ENCODE measurements at places on chromosomes 7 and 10.

DNA sequence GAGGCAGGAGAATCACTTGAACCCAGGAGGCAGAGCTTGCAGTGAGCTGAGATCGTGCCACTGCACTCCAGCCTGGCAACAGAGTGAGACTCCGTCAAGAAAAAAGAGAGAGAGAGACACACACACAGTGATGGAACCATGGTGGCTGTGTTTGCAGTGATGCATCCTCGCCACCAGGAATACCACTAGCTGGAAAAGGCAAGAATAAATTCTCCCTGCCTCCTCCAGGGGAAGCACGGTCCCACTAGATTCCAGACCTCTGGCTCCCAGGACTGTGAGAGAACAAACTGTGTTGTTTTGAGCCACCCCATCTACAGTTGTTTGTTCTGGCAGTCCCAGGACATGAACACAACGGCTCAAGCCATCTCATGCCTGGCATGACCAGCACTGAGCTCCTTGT, 320.3 kb upstream of the FOXK1 start:
- DNase-seq: no peak

GRCh38 chr7:16063221-16063620, 358.1 kb downstream of the CRPPA start:
- DNase-seq: no peak

DNA sequence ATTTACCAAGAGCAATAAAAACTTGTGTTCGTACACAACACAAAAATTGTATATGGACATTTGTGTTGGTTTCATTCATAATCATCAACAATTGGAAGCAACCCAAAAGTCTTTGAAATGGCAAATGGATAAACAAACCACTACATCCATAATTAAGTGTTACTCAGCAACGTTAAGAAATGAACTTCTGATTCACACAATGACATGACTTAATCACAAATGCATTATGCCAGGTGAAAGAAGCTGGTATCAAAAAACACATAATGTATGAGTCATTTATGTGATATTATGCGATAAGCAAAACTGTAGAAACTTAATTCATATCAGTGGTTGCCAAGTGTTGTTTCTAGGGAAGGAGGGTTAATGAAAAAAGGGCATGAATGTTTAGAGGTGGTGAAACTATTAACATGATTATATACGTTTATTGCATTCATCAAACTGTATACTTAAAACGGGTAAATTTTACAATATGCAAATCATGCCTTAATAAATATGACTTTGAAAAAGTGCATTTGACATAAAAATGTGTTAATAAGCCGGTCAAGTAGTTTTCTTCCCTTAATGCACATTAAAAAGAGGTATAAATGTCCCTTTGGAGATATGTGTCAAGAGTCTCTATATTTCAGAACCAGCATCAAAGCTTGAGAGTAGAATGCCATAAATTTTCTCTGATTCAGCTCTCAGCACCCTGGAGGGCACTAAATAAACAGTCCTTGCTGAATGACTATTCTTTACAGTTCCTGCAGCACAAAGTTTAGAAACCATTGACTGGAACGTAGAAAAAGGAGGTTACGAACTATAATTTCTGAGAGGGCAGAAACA, 84.8 kb upstream of the GRM3 start:
- no peak for DNase-seq

GRCh38 chr10:84822931-84823630, 494.7 kb downstream of the CCSER2 start:
- no peak for DNase-seq

DNA sequence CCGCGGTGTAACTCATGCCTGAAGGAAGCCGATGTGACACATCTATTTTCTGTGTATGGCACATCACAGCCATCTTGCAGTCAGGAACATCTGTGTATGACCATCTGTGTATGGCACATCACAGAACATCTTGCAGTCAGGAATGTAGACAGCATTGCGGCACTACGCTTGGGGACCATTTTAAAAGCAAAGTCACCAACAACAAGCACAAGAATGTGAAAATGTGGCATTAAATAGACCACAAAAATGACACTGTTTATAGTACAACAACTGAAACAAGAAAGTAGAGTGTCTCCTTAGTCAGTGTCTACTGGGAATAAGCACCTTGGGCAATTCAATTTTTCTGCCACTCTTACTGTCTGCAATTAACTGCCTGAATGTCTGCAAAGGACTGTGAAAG, 124.4 kb downstream of the HGF start:
- no peak for DNase-seq

DNA sequence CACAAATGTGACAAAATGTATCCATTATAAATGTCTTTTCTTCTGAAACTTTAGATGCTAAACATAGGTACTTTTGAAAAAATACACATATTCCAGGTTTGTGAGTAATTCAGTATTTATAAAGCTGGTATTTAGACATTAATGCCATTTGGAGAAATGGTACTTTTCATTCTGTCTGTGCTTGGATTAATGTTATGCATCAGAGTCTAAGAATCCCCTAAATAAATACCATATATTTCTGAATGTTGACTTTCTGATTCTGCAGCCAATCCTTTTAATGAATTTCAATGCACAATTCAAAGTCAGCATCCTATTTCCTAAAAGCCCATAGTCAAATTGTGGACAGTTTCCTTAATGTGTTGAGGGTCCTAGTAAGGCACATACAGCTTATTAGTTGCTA, 145.0 kb downstream of the DKK1 start:
- DNase-seq: no peak

DNA sequence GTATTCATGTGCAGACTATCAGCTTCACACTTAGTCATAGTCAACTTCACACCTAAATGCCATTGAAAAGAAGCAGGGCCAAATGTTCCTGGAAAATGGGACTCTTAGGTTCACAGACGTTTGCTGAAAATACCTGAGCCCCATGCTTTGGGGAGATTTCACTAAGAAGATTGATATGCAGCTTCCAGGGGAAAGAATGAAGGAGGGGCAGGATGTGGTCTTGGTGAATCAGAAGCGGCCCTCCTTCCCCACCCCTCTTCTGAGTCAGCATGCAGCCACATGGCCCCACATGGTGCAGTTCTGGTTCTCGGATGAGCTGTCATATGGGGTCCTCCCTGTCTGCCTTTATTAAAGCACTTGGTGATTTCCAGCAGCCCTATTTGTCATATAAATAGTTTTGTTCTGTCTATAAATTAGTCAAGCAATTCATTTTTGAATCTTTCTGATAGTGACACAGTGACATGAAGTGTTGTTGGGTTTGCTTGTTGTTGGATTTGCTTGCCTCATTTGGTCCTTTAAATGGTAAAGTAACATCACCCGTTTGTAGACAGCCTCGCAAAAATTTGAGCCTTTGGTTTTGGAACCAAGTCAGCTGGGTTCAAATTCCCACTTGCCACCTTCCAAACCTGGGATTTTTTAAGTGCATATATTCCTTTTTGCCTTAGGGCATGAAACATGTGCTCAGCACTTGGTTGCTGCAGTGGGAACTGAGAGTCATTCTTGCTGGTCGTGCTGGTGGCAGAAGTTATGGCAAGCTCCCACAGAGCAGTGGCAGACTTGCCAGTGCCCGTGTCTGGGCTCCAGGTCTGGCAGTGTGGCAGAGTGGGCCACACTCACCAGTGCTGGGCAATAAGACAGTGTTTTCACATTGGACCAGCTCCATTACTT, 68.1 kb upstream of the CDK6 start:
- peak; percentile 83 for DNase-seq

GRCh38 chr10:110619514-110620397, 24.4 kb upstream of the RBM20 start:
- DNase-seq: no peak

GRCh38 chr7:122844191-122844988, 41.9 kb downstream of the CADPS2 start:
- no peak for DNase-seq

DNA sequence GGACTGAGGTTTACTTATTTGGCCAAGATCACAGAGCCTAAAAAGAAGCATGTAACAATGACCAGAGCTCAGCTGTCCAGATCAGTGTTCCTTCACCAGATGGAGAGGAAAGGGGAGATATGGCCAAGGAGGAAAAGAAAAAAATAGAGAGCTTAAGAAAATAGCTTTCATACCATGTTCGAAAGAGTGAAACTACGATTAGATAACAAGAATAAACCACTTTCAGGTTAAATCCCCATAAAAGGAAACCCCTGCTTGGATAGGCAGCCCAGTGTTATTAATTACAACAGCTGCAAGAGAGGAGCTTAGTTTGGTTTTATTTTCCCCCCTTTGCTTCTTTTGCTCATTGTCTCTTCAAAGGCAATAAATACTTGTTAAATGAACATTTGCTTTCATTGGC, 160.8 kb downstream of the ZNF438 start:
- no peak for DNase-seq

DNA sequence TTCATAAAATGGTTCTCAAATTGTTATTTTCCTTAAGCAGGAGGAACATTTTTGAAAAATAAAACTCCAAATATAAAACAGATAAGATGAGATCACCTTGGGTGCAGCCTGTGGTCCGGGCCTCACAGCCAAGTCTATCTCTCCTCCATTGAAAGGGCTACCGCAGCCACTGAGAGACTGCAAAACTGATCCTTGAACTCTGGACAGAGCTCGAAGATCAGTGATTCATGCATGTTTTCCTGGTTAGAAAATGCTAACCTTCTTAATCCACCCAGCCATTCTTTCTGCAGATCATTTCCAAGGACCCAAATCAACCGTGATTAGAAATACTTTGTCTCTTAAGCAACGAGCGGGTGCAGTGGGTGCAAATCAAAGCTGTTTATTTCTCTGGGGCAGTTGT, 378.8 kb downstream of the PLXDC2 start:
- no peak for DNase-seq

GRCh38 chr7:24731313-24731712, 26.0 kb downstream of the GSDME start:
- DNase-seq: no peak

GRCh38 chr10:95480102-95480900, 80.9 kb downstream of the SORBS1 start:
- DNase-seq: no peak

GRCh38 chr10:100872034-100872791, 40.5 kb upstream of the SLF2 start:
- DNase-seq: peak; percentile 38

DNA sequence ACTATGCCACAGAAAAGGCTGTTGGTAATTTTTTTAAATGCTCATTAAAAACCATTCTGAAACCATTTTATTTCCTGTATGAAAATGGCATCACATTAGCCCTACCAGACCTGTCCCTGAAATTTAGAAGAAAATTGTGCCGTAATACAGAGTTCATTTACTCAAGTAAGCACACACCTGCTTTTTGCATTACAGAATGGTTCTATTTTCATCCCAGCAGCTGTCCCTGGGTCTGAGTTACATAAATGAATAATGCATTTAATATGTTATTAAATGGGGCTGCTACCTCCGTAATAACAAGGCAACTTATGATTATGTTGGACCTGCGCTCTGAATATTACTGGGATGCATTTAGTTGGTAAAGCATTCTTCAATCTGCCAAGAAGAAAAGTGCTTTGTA, 508.9 kb downstream of the SORCS1 start:
- no peak for DNase-seq

DNA sequence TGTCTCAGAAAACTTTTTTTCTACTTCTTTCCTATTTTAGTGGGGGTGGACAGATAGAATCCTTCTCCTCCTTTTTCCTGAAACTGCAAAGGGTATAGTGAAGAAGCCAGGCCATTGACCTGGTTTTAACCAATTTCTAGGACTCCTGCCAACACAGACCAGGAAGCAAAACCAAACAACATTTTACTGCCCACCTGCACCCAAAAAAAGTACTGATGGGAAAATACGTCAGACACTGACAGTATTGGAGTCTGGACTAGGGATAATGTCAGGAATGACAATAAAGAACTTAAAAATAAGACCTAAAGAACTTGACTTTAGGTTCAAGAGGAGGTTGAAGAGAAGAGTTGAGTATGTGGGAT, 5.0 kb upstream of the STEAP4 start:
- DNase-seq: no peak

DNA sequence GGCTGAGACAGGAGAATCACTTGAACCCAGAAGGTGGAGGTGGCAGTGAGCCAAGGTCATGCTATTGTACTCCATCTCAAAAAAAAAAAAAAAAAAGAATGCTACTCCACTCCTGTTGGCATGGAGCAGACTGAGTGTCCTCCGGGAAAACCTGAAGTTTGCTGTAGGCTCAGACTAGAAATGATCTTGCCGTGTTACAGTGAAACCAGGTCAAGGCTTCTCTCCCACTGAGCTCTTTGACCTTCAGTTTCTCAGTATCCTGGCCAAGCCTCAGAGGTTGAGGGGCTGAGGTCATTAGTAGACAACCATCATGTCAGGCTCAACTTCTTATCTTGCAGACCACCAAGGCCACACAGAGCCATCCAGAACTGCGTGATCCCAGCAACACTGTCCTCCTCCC, 348.6 kb upstream of the ZNF32 start:
- no peak for DNase-seq

GRCh38 chr7:157432957-157433576, 96.3 kb downstream of the DNAJB6 start:
- DNase-seq: no peak

- DNase-seq: peak; percentile 98
Observed at GRCh38 chr7:101792051-101792681, 25.3 kb upstream of the CUX1 start.

DNA sequence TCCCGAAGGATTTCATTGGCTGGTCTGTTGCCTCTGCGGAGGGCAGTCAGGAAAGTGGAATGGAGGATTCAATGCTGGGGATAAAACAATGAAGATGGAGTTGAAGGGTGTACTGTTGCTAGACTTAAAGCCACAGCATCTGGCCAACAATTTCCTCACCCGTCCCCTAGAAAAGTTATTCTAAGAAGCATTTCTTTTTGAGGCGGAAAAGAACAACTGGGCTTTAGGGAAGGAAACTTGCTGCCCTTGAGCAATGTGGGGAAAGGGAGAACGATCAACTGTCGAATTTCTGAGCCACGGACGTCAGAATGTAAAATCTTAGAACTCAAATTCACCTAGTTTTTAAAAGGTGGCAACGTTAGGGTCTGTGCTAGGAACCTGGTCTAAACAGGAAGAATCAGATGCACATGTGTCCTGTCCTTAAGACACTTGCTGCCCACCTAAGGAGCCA, 664 bp downstream of the FMC1 start:
- no peak for DNase-seq

DNA sequence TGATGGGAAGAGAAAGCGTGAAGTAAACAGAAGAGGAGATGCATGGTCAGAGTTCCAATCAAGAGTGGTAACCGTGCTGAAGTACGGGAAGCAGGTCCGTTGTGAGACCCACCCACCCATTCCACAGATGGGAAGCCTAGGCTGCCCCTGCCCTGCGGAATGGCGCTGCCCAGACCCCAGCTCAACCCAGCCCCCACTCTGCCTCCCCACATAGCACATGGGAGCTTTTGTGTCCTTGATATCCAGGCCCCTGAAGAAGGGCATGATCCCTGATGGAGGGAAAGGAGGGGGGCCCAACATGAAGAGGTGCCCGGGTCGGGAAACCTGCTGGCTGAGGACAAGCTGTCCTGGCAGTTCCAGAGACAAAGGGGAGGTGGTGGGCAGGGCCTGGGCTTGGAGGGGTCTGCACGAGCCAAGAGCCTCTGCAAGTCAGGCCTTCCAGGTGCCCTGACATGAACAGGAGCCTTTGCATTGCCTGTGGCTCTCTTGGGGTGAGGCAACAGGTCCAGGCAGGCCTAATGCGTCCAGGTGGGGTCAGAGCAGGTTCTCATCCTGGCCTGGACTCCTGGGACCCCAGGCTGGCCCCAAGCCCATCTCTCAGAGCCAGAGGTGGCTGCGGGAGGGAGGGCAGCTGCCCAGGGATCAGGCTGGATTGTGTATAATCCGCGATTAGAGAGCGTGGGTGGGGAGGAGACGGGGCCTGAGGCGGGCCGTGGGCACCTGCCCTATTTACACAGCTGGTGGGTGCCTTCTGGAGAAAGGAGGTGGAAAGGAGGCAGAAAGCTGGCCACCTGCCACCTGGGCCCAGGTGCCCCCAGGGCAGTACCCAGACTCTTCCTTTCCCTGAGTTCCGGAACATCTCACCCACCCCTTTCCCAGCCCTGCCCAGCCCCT, 23.5 kb downstream of the YKT6 start:
- no peak for DNase-seq
